ENCODE measurements at places on chromosomes 3 and 15. TPM values are rescaled to one million over a fixed set of nuclear protein-coding genes. Genes with fewer than 3 reads are reported as not detected.

DNA sequence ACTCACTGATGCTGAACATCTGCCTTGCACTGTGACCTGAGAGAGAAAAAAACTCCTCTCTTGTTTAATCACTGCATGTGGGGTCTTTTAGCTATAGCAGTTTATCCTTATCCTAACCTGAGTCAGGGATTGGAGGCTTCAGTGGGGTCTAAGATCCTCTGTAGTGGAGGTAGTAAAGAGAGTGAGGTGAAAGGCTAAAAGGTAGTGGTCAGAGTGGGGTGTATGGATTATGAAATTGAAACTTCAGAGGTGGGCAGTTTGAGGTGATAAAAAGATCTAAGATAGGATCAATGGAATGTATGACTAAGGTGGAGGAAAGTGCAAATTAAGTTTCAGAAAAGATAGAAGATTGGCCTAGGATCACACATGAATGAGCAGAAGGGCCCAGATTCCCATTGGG, 36.5 kb downstream of the DET1 start:
- no peak for ATAC-seq

GRCh38 chr3:78496501-78496900, 1271.3 kb downstream of the ROBO1 start:
- ATAC-seq: peak; percentile 12

DNA sequence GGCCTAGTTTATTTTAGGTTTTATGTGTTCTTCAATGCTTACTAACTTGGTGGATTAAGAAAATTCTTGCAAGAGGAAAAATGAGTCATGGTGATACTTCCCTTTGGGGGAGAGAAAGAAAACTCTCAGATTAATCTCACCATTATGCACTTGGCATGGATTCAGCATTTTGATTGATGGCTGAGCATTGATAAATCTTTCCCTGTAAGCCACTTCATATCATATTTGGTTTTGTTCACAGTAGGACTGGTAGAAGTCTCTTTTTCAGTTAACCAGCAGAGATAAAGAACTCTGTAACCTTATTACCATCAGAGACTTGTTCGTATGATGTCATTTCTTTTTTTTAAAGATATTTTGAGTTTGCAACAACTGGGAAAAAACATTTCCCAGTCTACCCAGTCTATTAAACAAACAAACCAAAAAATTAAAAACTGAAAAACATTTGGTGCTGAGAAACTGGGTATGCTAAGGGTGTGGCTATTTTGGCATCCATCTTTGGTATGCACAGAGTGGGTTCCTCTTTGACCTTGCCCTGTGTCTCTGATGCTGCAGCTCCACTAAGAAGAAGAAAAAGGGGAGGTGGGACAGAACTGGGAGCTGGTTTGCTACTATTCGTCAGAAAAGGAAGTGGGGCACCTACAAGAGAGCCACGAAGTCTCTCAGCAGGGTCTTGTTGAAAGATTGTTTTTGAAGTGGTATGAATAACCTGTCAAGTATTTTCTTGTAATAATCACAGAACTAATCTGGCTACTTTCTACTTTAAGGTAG, 17.2 kb downstream of the TMOD3 start:
- no peak for ATAC-seq

DNA sequence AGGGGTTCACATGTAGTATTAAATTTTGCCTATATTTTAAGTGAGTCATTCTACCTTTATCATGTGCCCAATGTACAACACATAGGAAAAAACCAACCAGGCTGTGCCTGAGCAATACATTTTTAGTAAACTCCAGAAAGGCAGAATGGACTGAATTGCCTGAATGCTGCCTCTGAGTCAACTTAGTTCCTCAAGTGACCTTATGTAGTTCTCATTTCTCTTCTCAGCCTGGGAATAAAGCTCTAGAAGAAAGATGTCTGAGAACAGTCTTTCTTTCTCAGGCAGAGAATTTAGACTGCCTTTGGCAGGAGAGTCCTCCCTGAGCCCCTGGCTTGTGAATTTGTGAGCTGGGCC, 13.0 kb downstream of the ST3GAL6 start:
- ATAC-seq: no peak

DNA sequence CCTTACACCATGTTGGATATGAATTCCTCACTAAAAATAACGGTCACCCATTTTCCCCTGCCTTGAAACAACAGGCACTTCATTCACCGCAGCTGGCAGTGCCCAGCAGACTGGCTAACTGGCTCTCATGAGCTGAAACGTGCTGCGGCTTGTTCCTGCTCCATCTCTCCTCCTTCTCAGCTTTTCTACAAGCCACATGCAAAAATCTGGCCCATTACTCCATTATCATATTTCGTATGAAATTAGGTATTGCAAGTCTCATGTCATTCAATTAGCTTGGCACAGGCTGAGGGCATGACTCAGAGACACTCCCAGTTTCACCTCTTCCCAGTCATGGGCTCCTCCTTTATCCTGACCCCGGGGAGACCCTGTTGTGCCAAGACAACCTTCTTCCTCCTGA, 60.0 kb downstream of the MAGEF1 start:
- ATAC-seq: no peak

DNA sequence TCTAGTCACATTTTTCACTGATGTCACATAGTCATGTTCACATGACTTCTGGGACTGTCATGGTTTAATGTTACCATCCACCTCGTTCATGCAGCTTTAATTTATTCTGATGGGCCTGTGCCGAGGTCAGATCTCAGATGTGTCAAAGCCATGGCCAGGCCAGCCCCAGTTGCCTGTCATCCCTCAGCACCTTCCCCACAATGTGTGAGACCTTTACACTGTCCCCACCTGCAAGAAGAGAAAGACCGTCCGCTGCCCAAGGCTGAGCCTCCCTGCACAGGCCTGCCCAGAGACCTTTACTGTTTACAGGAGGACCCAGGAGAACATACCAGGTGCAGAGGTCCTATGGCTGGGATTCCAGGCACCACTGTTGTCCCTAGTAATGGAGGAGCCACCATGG, 12.8 kb upstream of the KLF15 start:
- ATAC-seq: peak; percentile 56

GRCh38 chr15:61681038-61681418, 379.2 kb downstream of the VPS13C start:
- ATAC-seq: no peak

DNA sequence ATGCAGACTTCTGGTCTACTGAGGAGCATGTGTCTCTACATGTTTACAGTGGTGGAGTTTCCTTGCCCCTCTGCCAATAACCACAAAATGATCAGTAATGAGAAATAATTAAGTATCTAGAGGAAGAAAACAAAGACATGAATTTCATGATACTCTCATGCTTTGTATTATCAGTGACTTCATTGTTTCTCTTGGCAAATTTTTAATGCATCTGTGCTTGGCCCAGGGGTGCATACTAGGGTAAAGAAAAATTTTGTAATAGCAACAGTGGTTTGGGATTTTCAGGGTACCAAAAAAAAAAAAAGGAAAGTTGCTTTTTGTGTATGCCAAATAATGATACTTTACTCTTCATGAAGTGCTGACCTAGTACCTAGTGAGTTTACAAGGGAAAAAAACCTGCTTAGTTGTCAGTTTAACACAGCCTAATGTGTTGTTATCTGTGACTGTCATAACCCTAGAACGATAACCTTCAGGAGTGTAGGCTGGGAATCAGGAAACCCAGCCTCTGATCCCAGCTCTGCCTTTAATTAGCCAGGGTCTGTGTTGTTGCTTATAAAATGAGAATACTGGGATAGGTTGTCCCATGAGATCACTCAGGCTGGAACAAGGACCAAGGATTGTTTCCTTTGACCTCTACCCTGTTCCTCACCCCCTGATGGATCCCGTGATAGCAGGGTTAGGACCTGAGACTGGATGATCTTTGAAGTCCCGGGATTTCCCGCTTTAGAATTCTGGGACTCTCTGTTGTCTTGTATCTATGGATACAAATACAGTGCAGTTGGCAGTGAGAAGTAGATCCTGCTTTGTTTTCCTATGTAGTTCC, 117.5 kb downstream of the CMSS1 start:
- no peak for ATAC-seq

- peak; percentile 32 for ATAC-seq
Observed at GRCh38 chr15:91050128-91050455, 27.7 kb upstream of the VPS33B start.

The RHCG gene
- total RNA-seq: not detected

The SHC4 gene
- total RNA-seq: 4.6 TPM

Data from motor neuron (in vitro differentiated cells).